Stomach (tissue), 19 donors: ENCODE measurements at places on chromosomes 4 and X. TPM values are rescaled to one million over a fixed set of nuclear protein-coding genes. Genes with fewer than 3 reads are reported as not detected.

Gene CD38
- 5.4 TPM for total RNA-seq

Gene FAM133A
- total RNA-seq: not detected

Gene SPACA5B
- total RNA-seq: not detected

Gene PDE5A
- 10.7 TPM for total RNA-seq

Gene BEND2
- total RNA-seq: not detected

Gene PFKFB1
- total RNA-seq: 0.87 TPM

DNA sequence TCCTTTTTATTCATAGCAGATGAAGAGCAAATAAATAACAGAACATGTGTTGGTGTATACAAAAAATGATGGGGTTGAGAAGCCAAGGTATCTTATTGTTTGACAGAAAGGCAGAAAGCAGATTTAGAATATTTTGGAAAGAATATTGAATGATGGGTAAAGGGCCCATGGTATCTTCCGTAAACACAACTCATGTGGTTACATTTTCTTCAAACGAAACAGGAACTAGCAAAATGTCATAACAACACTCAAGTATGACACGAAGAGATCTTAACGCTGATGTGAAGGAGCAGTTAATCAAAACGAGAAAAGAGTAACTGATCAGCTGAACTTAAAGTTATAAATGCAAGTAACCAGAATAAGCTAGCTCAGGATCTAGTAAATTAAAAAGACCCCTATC lies 195.7 kb upstream of the GK2 start:
- no peak for DNase-seq
- no peak overlapping the region for H3K27ac ChIP-seq
- H3K27me3 ChIP-seq: no peaks in the 10 kb centered on the region
- H3K4me1 ChIP-seq: peaks cover 11% of the 10 kb centered on the region
- H3K36me3 ChIP-seq: no peaks in the 10 kb centered on the region

DNA sequence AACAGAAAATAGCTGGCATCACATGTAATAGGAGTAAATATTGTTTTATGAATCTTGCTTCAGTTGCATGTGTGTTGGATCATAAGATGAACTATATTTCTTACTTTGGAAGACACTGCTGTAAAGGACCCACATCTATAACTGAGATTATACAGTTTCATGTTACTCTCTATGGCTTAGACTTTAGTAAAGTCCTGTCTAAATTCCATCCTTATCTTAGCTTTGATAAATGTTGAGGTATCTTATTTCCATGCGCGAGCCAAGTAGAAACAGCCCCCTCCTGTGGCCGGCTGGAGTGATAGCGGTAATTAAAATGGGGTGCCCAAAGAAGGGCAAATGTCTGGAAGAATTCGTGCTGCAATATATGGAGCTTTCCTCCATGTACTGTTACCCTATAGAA lies 43.0 kb downstream of the CCDC158 start:
- peak; percentile 72 for DNase-seq
- no peaks in the 10 kb centered on the region for H3K27me3 ChIP-seq
- H3K36me3 ChIP-seq: no peaks in the 10 kb centered on the region
- H3K4me3 ChIP-seq: no peak overlapping the region

- no peak for DNase-seq
- no peaks in the 10 kb centered on the region for H3K36me3 ChIP-seq
- H3K4me3 ChIP-seq: no peak overlapping the region
- no peaks in the 10 kb centered on the region for H3K4me1 ChIP-seq
- H3K27me3 ChIP-seq: no peaks in the 10 kb centered on the region
These were observed 2362.2 kb upstream of the AGA start for GRCh38 chr4:179804440-179804839.

DNA sequence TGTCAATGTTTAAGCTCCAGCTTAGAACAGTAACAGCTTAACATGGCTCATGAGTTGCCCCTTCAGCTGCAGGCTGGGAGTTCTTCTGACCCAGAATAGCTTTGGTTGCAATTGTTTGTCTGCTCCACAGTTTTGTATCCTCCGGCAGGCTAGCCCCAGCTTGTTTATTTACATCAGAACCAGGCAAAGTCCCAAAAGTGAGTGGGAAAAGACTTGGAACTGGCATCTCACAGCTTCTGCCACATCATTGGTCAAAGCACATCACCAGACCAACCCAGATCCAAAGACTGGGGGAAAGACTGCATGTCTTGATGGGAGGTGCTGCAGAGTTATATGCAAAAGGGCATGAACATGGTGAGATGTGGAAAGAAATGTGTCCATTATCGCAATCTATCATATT lies 231.2 kb upstream of the CPEB2 start:
- H3K4me1 ChIP-seq: no peaks in the 10 kb centered on the region
- no peak overlapping the region for H3K4me3 ChIP-seq
- no peaks in the 10 kb centered on the region for H3K36me3 ChIP-seq
- no peak overlapping the region for H3K27ac ChIP-seq
- no peaks in the 10 kb centered on the region for H3K27me3 ChIP-seq
- no peak for DNase-seq

GRCh38 chr4:101441446-101441845 lies 94.1 kb upstream of the PPP3CA start:
- no peaks in the 10 kb centered on the region for H3K36me3 ChIP-seq
- no peaks in the 10 kb centered on the region for H3K27me3 ChIP-seq
- DNase-seq: no peak
- no peaks in the 10 kb centered on the region for H3K4me1 ChIP-seq
- no peak overlapping the region for H3K4me3 ChIP-seq

GRCh38 chr4:30744957-30745640 lies 24.9 kb downstream of the PCDH7 start:
- no peak overlapping the region for H3K27ac ChIP-seq
- H3K36me3 ChIP-seq: no peaks in the 10 kb centered on the region
- no peak for DNase-seq
- H3K4me1 ChIP-seq: peaks cover 16% of the 10 kb centered on the region

DNA sequence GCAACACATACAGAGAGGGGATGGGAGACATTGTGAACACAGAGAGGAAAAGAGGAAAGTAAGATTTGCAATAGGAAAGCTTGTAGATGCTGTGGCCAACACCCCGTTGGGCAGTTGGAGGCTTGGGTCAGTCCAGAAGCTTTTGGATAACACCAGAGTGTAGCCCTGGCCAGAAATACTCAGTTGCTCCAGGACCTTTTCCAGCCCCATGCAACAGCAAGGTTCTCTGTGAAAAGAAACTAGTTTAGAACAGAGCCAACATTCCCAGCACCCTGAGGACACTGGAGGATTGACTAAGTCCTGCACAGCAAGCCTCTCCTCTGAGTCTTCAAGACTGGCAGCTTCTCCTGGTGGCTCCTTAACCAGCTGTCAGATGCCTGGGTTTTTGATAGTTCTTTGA lies 27.9 kb upstream of the NAF1 start:
- no peak overlapping the region for H3K27ac ChIP-seq
- H3K36me3 ChIP-seq: no peaks in the 10 kb centered on the region
- H3K27me3 ChIP-seq: no peaks in the 10 kb centered on the region
- no peaks in the 10 kb centered on the region for H3K4me1 ChIP-seq

GRCh38 chr4:4411906-4412305 lies 25.0 kb downstream of the NSG1 start:
- no peaks in the 10 kb centered on the region for H3K4me1 ChIP-seq
- H3K36me3 ChIP-seq: peaks cover 15% of the 10 kb centered on the region
- H3K4me3 ChIP-seq: no peak overlapping the region
- H3K27ac ChIP-seq: no peak overlapping the region
- no peaks in the 10 kb centered on the region for H3K27me3 ChIP-seq

DNA sequence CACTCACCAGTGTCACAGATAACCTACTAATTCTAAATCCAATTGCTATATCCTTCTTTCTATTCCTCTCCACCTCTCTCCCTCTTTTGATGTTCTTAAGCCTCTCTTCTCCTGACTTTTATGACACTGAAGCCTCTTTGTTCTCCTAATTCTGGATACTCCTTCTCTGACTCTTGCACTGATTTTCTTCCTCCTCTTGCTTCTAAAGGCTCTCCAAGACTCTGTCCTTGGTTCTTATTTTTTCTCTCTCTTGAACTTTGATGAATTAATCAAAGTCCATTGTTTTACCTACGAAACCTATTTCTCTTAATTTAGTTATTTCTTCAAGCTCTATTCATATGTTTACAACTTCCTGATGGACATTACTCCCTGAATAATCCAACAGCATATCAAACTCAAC lies 95.7 kb upstream of the TSPAN7 start:
- DNase-seq: no peak
- no peak overlapping the region for H3K27ac ChIP-seq
- no peaks in the 10 kb centered on the region for H3K36me3 ChIP-seq
- H3K27me3 ChIP-seq: no peaks in the 10 kb centered on the region
- H3K4me1 ChIP-seq: no peaks in the 10 kb centered on the region
- no peak overlapping the region for H3K4me3 ChIP-seq

- H3K4me1 ChIP-seq: peaks cover 4% of the 10 kb centered on the region
- no peak overlapping the region for H3K4me3 ChIP-seq
- no peak for DNase-seq
These were observed 185.0 kb upstream of the GPRIN3 start for GRCh38 chr4:89492581-89493071.

- H3K27me3 ChIP-seq: no peaks in the 10 kb centered on the region
- peak overlapping the region; percentile 99 for H3K4me3 ChIP-seq
- peak; percentile 61 for DNase-seq
- no peaks in the 10 kb centered on the region for H3K36me3 ChIP-seq
- H3K27ac ChIP-seq: peak overlapping the region; percentile 99
These were observed 812 bp upstream of the KDM6A start for GRCh38 chrX:44871931-44872820.

DNA sequence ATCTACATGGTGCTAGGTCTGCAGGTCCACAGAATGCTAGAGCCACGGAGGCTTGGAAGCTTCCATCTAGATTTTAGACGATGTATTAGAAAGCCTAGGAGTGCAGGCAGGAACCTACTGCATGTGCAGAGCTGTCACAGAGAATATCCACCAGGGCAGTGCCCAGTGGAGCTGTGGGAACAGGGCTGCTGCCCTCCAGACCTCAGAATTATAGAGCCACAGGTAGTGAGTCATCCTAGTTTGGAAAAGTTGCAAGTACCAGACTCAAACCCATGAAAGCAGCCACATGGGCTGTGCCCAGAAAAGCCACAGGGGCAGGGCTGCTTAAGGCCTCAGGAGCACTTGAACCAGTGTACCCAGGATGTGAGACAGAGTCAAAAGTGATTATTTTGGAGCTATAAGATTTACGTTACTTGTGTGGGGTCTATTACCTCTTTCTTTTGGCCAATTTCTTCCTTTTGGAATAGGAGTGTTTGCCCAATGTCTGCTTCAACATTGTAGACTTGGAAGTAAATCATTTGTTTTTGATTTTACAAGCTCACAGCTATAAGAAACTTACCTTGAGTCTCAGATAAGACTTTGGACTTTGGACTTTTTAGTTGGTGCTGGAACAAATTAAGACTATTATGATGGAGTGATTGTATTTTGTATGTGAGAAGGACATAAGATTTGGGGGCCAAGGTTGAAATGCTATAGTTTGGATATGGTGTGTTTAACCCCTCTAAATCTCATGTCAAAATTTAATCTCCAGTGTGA lies 143.5 kb upstream of the CHRDL1 start:
- no peak overlapping the region for H3K4me3 ChIP-seq
- peak overlapping the region; percentile 42 for H3K27ac ChIP-seq
- DNase-seq: peak; percentile 26
- H3K4me1 ChIP-seq: peaks cover 4% of the 10 kb centered on the region
- H3K36me3 ChIP-seq: no peaks in the 10 kb centered on the region

- H3K4me3 ChIP-seq: no peak overlapping the region
- no peaks in the 10 kb centered on the region for H3K27me3 ChIP-seq
- peak overlapping the region; percentile 13 for H3K27ac ChIP-seq
- H3K36me3 ChIP-seq: no peaks in the 10 kb centered on the region
These were observed 56.3 kb upstream of the SPRY1 start for GRCh38 chr4:123340381-123340701.

DNA sequence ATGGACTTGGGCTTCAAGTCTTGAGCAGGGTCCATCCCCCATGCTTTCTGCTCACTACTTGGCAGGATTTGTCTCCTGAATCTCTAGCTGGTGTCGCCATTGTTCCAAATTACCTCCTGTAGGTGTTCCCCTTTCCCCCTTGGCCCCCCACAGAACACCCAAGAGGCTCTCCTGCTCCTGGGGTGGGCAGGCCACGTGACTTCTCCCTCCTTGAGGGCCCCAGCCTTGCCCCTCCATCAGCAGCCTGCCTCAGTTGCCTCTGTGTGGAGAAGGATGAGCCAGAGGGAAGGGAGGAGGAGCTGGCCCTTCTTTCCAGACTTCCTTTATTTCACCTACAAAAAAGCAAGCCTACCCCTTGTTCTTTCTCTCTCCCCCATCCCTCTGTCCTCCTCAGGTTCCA lies 1.8 kb downstream of the GPR78 start:
- no peak for DNase-seq
- H3K27ac ChIP-seq: no peak overlapping the region

- H3K4me3 ChIP-seq: peak overlapping the region; percentile 46
- H3K27me3 ChIP-seq: peaks cover 60% of the 10 kb centered on the region
- peak; percentile 86 for DNase-seq
- H3K27ac ChIP-seq: peak overlapping the region; percentile 99
- peaks cover 23% of the 10 kb centered on the region for H3K4me1 ChIP-seq
- no peaks in the 10 kb centered on the region for H3K36me3 ChIP-seq
These were observed 76.5 kb upstream of the BCOR start for GRCh38 chrX:40174001-40174853.

- DNase-seq: peak; percentile 17
- H3K27ac ChIP-seq: no peak overlapping the region
- no peaks in the 10 kb centered on the region for H3K36me3 ChIP-seq
- no peaks in the 10 kb centered on the region for H3K4me1 ChIP-seq
These were observed 690.0 kb upstream of the HS3ST1 start for GRCh38 chr4:12118651-12119213.

- H3K4me3 ChIP-seq: peak overlapping the region; percentile 33
- H3K27ac ChIP-seq: no peak overlapping the region
- DNase-seq: no peak
- H3K36me3 ChIP-seq: peaks cover 15% of the 10 kb centered on the region
- H3K4me1 ChIP-seq: peaks cover 28% of the 10 kb centered on the region
These were observed 913 bp upstream of the PRDM8 start for GRCh38 chr4:80196259-80196921.
